ENCODE measurements at places on chromosomes 2 and 18.

DNA sequence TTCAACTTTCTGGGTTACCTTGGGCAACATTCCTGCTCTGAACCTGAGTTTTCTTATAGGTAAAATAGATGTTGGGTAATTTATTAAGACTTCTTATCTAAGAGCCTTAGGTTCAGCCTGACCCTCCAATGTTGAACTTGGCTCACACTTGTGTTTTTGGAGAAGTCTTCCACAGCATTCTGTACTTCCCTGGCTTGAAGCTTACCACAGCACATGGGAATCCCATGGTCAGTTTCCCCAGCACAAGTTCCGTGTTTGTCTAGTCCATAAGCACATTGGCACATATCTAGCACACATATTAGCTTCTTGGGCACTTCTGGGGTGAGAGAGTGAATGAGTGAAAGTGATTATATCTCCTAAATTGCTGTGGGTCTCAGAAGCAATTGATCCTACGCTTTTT, 782.5 kb upstream of the HS6ST1 start:
- DNase-seq, result no peak

- no peak for DNase-seq
Observed at GRCh38 chr2:159217676-159218075, 68.8 kb downstream of the WDSUB1 start.

- DNase-seq, result no peak
Observed at GRCh38 chr2:101486258-101486701, 11.4 kb upstream of the RFX8 start.

DNA sequence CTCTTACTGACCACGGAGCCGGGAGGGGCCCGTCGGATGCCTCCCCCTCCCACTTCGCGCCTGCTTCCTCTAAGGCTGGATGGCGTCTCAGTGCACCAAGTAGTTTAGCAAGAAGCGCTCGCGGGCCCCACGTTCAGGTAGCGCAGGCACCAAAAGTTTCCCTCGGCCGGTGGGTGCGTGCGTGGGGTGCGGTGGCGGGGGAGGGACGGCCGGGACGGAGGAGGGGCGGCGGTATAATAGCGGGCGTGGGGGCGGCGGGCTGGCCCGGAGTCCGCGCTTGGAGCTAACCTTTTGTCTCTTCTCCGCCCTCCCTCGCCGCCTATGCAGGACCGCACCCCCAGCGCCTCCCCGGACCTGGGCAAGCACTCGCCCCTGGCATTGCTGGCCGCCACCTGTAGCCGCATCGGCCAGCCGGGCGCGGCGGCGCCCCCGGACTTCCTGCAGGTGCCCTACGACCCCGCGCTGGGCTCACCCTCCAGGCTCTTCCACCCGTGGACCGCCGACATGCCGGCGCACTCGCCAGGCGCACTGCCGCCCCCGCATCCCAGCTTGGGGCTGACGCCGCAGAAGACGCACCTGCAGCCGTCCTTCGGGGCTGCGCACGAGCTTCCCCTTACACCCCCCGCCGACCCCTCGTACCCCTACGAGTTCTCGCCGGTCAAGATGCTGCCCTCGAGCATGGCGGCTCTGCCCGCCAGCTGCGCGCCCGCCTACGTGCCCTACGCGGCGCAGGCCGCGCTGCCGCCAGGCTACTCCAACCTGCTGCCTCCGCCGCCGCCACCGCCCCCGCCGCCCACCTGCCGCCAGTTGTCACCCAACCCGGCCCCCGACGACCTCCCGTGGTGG, 1.0 kb downstream of the SP5 start:
- no peak for DNase-seq

DNA sequence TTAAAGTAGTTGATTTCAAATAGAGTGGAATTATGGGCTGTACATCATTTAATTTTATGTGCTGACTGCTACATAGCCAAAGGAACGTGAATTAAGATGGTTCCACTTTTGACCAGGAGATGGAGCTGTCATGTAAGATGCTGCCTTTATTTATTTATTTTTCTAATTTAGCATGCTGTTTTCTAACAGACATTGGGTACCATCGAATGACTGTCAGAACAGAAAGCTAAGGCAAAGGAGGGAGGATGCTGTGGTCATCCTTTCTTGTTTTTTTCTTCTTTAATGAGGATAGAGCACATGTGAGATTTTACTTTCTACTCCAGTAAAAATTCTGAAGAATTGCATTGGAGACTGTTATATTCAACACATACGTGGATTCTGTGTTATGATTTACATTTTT, at the start of gene SCN2A:
Gene SCN2A (plus strand): TSS at position 185 of the 400 bp plus-strand sequence. CDS start 56,410 bp downstream, outside the sequence.
- no peak for DNase-seq

GRCh38 chr2:7523481-7524120, 606.4 kb downstream of the RNF144A start:
- DNase-seq, result no peak

- DNase-seq, result no peak
Observed at GRCh38 chr2:234427081-234428061, 69.5 kb downstream of the ARL4C start.

GRCh38 chr2:128754246-128754724, 435.6 kb upstream of the HS6ST1 start:
- no peak for DNase-seq

DNA sequence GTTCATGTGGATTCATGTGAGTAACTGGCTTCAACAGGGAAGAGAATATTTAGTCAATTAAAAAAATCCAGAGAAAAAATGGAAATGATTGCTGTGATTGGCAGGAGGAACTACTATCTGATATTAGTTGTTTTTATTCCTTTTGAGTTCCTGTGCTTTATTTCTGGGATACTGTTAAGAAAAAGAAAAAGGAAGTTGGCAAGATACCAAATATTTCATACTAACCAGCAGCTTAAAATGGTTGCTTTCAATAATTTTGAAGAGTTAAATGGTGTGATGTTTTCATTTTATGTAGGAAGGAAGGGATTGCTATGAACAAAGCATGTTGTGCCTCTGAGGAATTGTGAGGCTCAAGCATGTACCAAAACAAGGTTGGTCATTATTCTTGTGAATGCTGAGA, 8.1 kb upstream of the MTX2 start:
- DNase-seq, result no peak

DNA sequence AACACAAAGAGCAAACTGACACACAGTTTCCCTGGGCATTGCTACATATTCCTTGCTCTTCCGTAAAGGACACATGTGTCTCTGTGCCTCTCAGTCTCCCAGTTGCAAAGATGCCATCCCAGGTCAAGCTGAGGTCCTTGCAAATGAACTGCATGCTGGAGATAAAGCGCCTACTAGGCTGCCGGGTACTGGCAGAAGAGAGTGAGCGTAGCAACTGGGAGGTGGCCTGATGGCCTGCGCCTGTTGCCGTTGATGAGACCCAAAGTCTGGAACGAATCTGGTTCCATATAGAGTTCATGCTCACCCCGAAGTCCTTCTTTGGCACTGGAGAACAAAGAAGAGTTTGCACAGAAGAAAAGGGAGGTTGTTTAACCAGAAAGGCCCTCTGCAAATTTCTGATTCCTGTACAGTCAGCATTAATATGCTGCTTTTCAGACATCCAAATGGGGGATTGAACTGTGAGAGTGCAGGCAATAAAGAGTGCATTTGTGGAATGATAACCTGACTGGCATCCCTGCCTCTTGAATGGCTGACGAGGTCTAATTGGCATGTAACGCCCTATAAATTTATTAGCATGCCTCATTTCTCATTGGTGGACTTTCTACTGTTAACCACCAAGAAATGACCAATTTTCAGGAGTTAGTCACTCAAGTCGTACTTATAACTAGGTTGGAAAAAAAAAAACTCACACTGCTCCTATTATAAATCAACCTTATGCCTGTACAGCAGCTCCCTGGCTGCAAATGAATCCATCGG, 78.7 kb downstream of the GBX2 start:
- DNase-seq, result no peak

GRCh38 chr2:25851740-25852503, 26.4 kb downstream of the ASXL2 start:
- no peak for DNase-seq

- DNase-seq, result no peak
Observed at GRCh38 chr2:167986223-167986622, 261.2 kb downstream of the STK39 start.

DNA sequence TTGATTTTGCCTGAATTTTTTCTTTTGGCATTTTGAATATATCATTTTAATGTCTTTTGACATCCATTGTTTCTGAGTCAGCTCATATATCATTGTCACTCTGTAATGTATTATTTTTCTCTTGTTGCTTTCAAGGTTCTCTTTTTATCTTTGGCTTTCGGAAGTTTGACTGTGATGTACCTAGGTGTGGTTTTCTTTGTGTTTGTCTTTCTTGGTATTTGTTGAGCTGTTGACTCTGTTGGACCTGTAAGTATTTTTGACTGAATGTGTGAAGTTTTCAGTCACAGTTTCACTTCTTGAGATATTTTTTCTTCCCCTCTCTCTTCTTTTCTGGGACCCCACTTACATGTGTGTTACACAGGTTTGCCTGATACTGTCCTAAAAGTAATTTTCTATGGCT, 24.9 kb upstream of the DRC1 start:
- DNase-seq, result no peak

DNA sequence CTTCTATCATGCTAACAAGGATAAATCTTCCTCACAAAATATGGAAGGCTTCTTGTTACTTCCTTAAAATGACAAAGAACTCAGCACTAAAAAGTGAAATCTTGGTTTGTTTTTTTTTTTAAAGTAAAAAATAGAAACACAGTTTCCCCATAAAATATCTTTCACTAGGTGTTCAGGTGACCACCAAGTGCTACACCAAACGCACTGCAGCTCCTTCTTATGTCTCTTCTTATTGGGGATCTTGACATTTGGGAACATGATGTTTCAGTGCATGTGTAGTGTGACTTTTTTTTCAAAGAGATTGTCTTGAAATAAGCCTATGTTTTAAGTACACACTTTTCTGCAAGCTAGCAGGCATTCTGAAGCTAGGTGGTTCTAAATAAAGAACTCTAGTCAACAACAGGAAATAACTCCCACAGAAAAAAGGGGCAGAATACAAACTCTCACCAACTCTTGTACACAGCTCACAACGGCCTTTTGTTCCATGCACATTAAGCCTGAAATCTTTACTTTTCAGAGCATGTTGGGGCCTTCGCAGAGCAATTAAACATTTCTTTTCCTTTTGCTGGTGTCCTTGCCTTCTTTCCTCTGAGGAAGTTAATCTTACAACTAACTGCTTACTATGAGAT, 13.2 kb upstream of the SERTAD2 start:
- no peak for DNase-seq

DNA sequence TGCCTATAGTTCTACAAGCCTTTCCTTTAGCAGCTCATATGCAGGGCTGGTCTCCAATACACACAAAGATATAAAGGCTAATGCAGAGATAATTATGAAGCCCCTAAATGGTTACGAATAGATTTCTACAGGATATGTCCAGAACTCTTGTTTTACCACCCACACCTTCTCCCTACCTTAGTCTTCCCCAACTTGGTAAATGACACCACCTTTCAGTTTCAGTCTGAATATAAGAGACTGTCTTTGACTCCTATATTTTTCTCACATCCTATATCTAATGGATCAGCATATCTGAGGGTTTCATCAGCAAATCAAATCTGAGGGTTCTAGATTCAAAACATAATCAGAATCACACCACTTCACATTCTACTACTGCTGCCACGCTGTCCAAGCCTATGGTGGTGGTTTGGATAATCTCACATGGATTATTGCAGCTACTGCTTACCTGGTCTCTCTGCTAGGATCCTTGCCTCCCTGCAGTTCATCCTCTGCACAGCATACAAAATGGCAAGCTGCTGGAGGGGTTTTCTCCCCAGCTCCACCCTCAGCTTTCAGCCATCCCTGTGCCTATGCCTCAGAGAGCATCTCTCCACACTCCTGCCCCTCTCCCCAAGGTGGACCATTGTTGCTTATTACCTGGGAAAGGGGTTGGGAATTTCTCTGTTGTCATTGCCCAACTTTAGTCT, 178.0 kb upstream of the SPOPL start:
- no peak for DNase-seq

GRCh38 chr2:15763106-15763821, 171.6 kb downstream of the DDX1 start:
- no peak for DNase-seq
